ENCODE measurements at places on chromosomes 3 and 15.

DNA sequence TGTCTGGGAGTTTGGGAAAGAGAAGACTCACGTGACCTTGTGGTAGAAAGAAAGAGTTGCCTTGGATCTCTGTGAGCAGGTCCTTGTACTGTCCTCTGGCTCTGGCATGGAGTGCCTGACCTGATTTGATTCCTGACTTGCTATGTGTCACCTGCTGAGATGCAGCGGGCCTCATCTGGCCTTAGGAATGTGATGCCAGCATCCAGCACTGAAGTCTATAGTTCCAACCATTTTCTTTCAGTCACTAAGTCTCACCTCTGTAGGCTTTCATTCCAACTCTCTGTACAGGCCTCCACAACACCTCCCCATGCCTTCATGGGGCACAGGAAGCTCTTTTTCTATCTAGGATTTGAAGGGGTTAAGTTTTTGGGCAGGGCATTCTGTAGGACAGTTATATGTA lies 12.1 kb upstream of the OXSR1 start:
- DNase-seq = no peak

GRCh38 chr3:100769693-100770092 lies 60.4 kb downstream of the TFG start:
- DNase-seq = no peak

- no peak for DNase-seq
Observed at GRCh38 chr3:18442756-18443664, 17.9 kb upstream of the SATB1 start.

- DNase-seq = no peak
Observed at GRCh38 chr3:115233021-115233420, 85.9 kb upstream of the ZBTB20 start.

- DNase-seq = no peak
Observed at GRCh38 chr15:88995449-88995848, 82.3 kb upstream of the MFGE8 start.

- DNase-seq = no peak
Observed at GRCh38 chr15:65292938-65293518, 2.8 kb upstream of the RNU5A-1 start.

GRCh38 chr15:91253605-91254004 lies 153.5 kb downstream of the SV2B start:
- no peak for DNase-seq

DNA sequence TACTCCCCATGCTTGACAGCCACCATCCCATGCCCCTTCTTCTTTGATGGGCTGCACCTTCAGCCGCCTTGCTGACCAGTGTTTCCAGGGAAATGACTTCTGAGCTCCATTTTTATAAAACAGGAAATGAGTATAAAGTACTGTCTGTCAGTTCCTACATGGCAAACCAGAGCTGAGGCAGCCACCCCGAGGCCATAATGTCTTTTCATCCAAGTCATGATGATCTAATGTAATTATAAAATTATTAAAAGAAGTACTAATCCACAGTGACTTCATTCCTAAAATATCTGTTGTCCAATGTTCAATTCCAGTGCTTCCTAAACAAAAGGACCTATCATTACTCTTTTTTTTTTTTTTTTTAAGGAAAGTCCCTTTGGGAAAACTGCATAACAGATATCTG lies 75.2 kb upstream of the HERC1 start:
- no peak for DNase-seq

- no peak for DNase-seq
Observed at GRCh38 chr3:79255292-79255691, 512.5 kb downstream of the ROBO1 start.

- DNase-seq = no peak
Observed at GRCh38 chr3:107264888-107265287, 112.4 kb upstream of the CCDC54 start.

GRCh38 chr15:86444527-86444926 lies 364.9 kb downstream of the AGBL1 start:
- no peak for DNase-seq

GRCh38 chr3:44883999-44884431 lies 9.6 kb downstream of the TGM4 start:
- DNase-seq = no peak
